ENCODE measurements at places on chromosomes 2 and 18.

- no peak for DNase-seq
Measured at GRCh38 chr2:3580449-3580848, 5.4 kb downstream of the RPS7 start.

GRCh38 chr18:43563780-43564179, 286.5 kb upstream of the SYT4 start:
- peak; percentile 69 for DNase-seq

DNA sequence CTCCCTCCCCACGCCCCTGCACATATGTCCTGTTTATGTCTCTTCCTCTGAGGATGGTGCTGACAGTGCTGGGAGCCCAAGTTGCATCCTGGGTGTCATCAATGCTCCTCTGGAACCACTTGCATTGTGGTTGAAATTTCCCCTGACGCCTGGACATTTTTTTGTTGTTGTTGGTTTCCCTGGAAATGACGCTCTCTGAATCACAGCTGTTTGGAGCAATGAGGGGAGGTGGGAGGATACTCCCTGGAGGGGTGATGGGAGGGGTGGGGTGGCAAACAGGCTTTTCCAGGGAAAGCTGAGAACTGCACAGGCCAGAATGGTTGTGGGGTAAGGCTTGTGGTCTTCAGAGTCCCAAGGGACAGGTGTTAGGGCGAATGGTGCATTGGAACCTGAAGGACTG, 29.6 kb downstream of the CELF4 start:
- no peak for DNase-seq

- no peak for DNase-seq
Measured at GRCh38 chr18:48795696-48796095, 155.1 kb downstream of the SMAD7 start.

GRCh38 chr18:46764586-46764985, 7.7 kb upstream of the ST8SIA5 start:
- no peak for DNase-seq

GRCh38 chr2:58137221-58137620, 90.6 kb downstream of the VRK2 start:
- DNase-seq, result no peak

GRCh38 chr18:24809173-24809950, 348.9 kb downstream of the HRH4 start:
- no peak for DNase-seq

GRCh38 chr2:235419996-235420395, 73.8 kb upstream of the AGAP1 start:
- no peak for DNase-seq

GRCh38 chr2:158495175-158495574, 38.4 kb downstream of the PKP4 start:
- DNase-seq, result no peak

GRCh38 chr2:48750128-48750739, 5.3 kb downstream of the LHCGR start:
- DNase-seq, result no peak
